ENCODE measurements at places on chromosomes 16 and 17. TPM values are rescaled to one million over a fixed set of nuclear protein-coding genes. Genes with fewer than 3 reads are reported as not detected.
A peak's percentile ranks its signal among the peaks of the same experiment; 100 is the strongest.

Gene KLHL10
- 2.8 TPM for total RNA-seq

DNA sequence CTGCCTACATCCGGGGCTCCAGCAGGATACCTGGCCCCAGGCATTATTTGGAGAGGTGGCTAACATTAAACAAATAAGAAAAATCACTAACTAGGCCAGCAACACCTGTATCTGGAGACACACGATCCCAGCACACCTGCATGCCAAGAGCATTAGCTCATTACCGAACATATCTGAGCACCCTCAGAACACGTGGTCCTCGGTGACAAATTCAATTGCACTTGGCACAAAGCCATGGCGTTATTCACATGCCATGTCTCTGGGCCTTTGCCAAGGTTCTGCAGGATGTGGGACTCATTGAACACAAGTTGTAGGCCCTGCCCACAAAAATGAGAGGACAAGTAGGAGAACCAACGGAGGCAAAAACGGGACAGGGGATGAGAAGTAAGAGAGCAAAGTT is 552.3 kb downstream of the TOX3 start:
- H3K27ac ChIP-seq: no peak overlapping the region
- no peaks in the 10 kb centered on the region for H3K36me3 ChIP-seq
- DNase-seq: no peak
- H3K27me3 ChIP-seq: no peaks in the 10 kb centered on the region

GRCh38 chr17:75595284-75595919 is 7.8 kb downstream of the MYO15B start:
- H3K4me1 ChIP-seq: no peaks in the 10 kb centered on the region
- no peak overlapping the region for H3K4me3 ChIP-seq
- no peak overlapping the region for H3K27ac ChIP-seq
- no peak for DNase-seq
- H3K36me3 ChIP-seq: peaks cover 11% of the 10 kb centered on the region
- H3K27me3 ChIP-seq: no peaks in the 10 kb centered on the region

Gene SLC35G6
- total RNA-seq: not detected

Gene TMC7
- total RNA-seq: 0.17 TPM

DNA sequence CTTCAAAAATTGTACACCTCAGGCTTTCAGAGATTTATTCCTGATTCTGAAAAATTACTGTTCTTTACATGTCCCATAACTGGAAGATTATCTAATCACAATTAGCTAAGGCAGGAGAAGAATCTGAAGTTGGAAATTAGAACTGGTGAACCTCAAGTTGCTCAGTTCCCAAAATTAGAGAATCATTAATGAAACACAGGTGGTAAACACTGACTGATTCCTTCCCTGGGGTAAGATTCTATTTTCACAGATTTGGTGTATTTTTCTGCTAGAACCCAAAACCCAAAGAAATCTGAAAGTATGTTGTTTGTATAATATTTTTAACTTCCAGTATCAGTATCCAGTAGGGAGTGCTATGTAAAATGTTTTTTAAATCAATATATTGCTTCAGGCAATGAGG is 25.7 kb downstream of the PHKB start:
- H3K27ac ChIP-seq: no peak overlapping the region
- no peak for DNase-seq
- H3K36me3 ChIP-seq: no peaks in the 10 kb centered on the region
- no peaks in the 10 kb centered on the region for H3K27me3 ChIP-seq
- no peak overlapping the region for H3K4me3 ChIP-seq
- peaks cover under 1% of the 10 kb centered on the region for H3K4me1 ChIP-seq

DNA sequence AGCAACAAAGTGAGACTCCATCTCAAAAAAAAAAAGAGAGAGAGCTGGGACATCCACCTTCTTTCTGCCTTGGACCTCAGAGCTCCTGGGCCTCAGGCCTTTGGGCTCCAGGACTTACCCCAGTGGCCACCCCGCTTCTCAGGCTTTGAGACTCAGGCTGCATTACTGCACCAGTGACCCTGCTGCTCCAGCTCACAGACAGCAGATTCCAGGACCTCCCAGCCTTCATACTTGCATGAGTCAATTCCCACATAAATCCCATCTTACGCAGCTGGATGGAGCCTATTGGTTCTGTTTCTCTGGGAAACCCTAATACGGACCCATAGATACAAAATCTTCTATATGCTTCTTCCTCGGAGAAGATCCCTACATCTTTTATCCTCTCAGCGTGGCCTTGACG is 2.1 kb upstream of the CEP295NL start:
- peaks cover 14% of the 10 kb centered on the region for H3K36me3 ChIP-seq
- DNase-seq: no peak
- no peaks in the 10 kb centered on the region for H3K27me3 ChIP-seq
- H3K4me1 ChIP-seq: peaks cover 98% of the 10 kb centered on the region
- no peak overlapping the region for H3K27ac ChIP-seq
- H3K4me3 ChIP-seq: no peak overlapping the region

GRCh38 chr16:4239020-4239419 is 2.9 kb downstream of the SRL start:
- H3K27ac ChIP-seq: no peak overlapping the region
- peaks cover 16% of the 10 kb centered on the region for H3K4me1 ChIP-seq
- peak overlapping the region; percentile 43 for H3K4me3 ChIP-seq
- H3K36me3 ChIP-seq: no peaks in the 10 kb centered on the region

DNA sequence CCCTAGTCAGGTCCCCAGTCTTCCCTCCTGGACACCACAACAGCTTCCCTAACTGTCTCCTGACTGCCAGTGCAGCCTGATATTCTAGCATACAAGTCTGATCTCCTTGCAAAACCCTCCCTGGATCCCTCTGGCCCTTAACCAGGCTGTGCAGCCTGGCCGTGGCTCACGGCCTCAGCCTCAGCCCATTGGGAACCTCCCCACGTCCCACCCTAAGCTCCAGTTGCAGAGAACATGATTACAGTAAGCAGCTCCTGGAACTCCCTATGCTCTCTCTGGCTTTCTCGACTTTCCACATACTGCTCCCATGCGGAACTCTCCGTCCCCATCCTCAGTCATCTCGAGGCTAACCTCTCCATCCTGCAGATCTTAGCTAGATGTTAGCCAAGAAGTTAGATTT is 13.0 kb downstream of the ALOX12B start:
- H3K4me1 ChIP-seq: peaks cover 24% of the 10 kb centered on the region
- no peak overlapping the region for H3K27ac ChIP-seq
- DNase-seq: no peak
- no peak overlapping the region for H3K4me3 ChIP-seq

GRCh38 chr16:53266156-53266555 is 168.1 kb upstream of the RBL2 start:
- no peaks in the 10 kb centered on the region for H3K27me3 ChIP-seq
- no peak overlapping the region for H3K27ac ChIP-seq
- no peaks in the 10 kb centered on the region for H3K4me1 ChIP-seq
- H3K4me3 ChIP-seq: no peak overlapping the region

DNA sequence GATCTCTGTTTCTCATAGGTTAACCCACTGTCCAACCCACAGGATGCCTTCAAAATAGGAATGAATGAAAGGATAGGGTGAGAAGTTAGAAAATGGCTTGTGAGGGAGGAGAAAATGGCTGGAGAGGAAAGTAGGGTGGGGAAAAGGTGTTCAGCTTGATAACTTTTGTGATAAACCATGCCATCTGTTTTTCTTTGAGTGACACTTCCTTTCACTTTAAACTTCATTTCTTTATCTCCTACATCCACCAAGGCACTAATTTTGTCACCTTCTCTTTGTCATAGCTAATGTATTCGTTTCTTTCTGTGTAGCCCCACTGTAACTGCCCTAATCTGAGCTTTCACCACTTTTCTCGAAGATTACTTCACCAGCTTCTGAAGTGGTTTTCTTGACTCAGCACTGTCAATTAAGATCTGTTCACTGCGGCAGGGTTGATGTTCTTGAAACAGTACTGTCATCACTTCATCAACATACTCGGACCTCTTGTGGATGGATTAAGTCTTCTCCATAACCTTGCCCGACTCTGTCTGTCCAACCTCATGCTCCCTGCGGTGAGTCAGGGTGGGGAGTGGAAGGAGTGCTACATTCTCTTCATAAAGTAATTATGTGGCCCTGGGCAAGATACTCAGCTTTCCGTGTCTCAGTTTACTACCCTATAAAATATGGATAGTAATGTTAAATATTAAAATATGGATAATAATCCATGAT is 5.5 kb upstream of the KRT10 start:
- peak overlapping the region; percentile 5 for H3K4me3 ChIP-seq
- no peaks in the 10 kb centered on the region for H3K27me3 ChIP-seq
- DNase-seq: no peak
- H3K36me3 ChIP-seq: no peaks in the 10 kb centered on the region

GRCh38 chr16:83819361-83819760 is 11.6 kb downstream of the HSBP1 start:
- no peaks in the 10 kb centered on the region for H3K27me3 ChIP-seq
- no peak overlapping the region for H3K4me3 ChIP-seq
- no peak for DNase-seq
- peaks cover 13% of the 10 kb centered on the region for H3K4me1 ChIP-seq
- H3K36me3 ChIP-seq: no peaks in the 10 kb centered on the region

DNA sequence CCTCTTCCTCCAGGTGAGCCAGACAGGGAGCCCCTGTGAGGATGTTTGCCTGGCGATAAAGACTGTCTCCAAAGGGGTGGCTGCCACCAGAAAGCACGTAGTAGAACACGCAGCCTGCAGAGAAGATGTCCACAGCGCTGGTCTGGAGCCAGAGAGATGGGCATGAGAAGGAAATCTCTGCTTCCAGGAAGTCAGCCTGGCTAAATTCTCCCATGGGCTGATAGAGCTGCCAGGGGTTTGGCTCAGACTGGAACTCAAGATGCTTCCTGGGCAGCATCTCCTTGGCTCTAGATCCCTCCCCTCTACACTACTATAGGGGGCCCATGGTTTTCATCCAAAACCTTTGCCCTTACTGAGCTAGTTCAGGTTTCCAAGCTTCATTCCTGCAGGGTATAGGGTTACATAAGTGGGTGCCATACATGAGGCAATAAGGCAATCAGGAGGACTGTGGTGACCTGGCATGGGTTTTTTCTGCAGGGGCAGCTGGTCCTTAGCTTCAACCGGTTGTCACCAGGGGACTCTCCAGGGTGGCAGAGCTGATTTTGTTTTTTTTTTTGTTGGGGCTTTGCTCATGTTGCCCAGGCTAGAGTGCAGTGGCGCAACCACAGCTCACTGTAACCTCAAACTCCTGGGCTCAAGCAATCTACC is 13.6 kb downstream of the PLK1 start:
- DNase-seq: no peak
- H3K27ac ChIP-seq: no peak overlapping the region
- peaks cover 7% of the 10 kb centered on the region for H3K4me1 ChIP-seq
- peaks cover 41% of the 10 kb centered on the region for H3K36me3 ChIP-seq
- no peaks in the 10 kb centered on the region for H3K27me3 ChIP-seq

Gene TLCD1
- total RNA-seq: 1.5 TPM

DNA sequence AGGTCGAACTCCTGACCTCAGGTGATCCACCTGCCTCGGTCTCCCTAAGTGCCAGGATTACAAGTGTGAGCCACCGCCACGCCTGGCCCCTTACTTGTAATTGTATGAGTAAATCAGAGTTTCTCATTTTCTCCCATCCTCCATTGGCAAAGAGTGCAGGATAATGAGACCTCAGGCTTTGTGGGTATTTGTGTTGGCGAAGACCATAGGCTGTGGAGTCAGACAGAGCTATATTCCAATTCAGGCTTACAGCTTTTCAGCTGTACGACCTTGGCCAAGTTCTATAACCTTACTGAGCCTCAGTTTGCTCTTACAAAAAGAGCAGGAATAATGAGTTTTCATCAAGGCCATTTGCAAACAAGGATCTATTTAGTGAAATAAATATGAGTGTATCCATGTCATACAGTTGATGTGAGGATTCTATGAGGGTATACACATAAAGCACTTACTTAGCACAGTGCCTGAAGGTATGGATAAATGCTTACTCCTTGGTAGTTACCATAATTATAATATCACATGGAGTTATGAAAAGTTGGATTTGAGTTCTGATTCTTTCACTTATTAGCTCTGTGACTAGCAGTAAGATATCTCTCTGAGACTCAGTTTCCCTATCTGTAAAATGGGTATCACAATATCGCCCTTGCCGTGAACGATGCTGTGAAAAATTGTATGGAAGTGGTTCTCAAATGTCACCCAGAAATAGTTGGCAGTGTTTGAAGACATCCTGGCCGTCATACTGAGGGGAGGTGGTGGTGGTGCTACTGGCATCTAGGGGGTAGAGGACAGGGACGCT is 25.6 kb upstream of the CPPED1 start:
- DNase-seq: no peak
- H3K27me3 ChIP-seq: no peaks in the 10 kb centered on the region
- H3K27ac ChIP-seq: no peak overlapping the region
- H3K4me1 ChIP-seq: no peaks in the 10 kb centered on the region
- no peaks in the 10 kb centered on the region for H3K36me3 ChIP-seq
- H3K4me3 ChIP-seq: no peak overlapping the region

Gene WFIKKN1
- total RNA-seq: 0.42 TPM

DNA sequence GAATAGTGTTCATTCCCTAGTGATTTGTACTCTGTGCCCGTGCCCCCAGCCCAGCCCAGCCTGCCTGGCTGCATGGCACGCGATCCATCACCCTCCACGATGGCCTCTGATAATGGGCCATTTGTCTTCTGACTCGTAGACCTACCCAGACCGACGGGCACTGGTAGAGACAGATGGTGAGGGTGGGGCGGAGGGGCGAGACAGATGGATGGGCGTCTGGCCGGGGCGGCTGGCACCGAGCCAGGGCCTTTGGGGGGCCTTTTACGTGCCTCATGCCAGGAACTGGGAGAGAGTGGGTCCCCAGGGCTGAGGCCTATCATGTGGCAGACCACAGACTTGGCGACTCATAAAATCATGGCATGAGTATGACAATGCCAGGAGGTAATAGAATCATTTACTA is 25.4 kb downstream of the CRHR1 start:
- H3K36me3 ChIP-seq: no peaks in the 10 kb centered on the region
- no peak for DNase-seq
- H3K4me1 ChIP-seq: no peaks in the 10 kb centered on the region
- no peak overlapping the region for H3K4me3 ChIP-seq
- H3K27ac ChIP-seq: no peak overlapping the region
- H3K27me3 ChIP-seq: peaks cover 6% of the 10 kb centered on the region

Gene CRYM
- total RNA-seq: not detected

Gene SEPTIN1
- total RNA-seq: 2.5 TPM

Gene RNF157
- total RNA-seq: 2.1 TPM

DNA sequence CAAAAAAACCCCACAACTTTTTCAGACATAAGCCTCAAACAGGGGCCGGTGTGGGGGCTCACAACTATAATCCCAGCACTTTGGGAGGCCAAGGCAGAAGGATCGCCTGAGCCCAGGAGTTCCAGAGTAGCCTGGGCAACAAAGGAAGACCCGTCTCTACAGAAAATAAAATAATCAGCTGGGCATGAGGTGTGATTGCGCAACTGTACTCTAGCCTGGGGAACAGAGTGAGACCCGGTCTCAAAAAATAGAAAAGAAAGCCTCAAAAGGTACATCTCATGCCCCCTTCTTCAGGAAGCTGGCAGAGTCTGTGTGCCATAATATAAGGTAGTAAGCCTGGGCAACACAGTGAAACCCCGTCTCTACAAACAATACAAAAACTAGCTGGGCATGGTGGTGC is 3.2 kb downstream of the ZSWIM7 start:
- no peak overlapping the region for H3K4me3 ChIP-seq
- no peaks in the 10 kb centered on the region for H3K27me3 ChIP-seq
- H3K27ac ChIP-seq: no peak overlapping the region
- H3K4me1 ChIP-seq: peaks cover 26% of the 10 kb centered on the region
- no peak for DNase-seq

All from esophagus muscularis mucosa (tissue), 4 donors.